T-cell (primary cell): ENCODE measurements at places on chromosomes 6 and 20.

DNA sequence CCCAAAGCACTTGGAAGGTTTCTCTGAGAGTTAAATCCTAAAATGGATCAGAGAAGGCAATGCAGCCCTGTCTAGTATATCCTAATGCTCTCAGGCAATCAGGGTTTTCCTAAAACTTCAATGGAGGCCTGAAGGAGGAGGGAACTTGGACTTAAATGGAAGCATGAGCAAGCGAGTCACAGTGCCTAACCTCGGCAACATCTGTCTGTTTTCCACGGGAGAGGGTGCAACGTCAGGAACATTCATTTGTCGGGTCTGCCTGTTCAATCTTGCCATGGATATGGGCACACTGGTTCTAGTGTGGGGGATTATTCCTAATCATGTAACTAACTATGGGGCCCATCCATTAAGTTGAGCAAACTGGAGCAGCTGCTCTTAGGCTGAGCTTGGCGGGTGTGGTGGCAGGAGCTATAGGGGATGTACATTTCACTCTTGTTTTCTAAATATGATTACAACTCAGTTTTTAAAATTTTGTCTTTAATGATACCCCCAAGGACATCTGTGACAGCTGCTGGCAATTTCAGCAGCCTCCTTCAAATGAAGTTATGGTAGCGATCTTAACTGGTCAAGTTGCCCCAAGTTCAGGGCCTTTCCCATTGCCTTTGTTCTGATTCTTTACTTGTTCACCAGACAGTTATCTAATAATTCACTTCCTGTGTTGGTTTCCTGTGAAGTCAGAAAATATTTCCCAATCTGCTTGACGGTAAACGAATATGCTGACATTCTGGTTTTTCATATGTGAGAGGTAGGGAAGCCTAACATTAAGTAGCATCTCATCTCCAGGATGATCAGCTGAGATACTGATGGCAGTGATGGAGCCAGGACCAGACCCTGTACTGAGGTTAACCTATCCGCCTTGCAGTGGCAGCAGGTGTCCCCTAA, 21.6 kb downstream of the DSE start:
- no peak for DNase-seq

DNA sequence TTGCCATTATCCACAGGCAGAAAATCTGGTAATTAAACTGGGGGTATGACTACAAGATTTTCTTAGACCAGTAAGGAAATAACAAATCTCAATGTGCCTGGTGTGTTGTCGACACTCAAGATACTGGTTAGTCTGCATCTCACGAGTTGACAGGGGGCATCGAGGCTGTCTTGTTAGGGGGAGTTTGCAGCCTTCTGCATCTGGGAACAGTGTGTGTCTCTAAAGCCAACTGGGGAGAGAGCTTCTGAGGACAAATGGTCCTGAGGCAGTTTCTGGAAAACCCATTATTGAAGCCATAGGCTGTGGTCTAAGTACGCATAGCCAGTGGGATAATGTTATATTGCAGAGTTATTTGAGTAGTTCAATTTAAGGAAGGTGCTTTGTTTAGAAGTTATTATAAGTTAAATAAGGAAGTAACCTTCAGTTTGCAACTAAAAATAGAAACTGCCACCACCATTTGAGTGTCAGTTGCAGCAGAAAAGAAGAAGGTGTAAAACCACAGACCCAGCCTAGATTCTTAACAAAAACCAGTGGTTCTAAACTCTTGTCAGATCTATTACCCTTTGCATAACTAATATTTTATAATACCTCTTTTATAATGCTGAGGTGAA, 15.4 kb upstream of the MAPK13 start:
- DNase-seq, result no peak

GRCh38 chr6:152184573-152184916, 377.1 kb downstream of the ESR1 start:
- no peak for DNase-seq

DNA sequence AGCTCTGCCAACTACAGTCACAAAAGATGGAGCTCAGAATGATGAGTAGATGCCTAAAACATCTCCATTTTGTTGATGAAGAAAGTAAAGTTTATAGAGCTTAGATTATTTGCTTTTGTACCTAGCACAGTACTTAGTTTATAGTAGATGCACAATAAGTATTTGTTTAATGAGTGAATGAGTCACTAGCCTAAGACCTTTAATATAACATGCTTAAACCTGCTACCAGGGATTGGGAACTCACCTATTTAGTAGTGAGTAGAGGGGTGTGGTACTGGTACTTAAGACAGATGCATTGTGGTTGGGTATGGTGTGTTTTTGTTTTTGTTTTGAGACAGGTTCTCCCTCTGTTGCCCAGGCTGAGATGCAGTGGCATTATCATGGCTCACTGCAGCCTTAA, 35.8 kb downstream of the TRIM38 start:
- no peak for DNase-seq

DNA sequence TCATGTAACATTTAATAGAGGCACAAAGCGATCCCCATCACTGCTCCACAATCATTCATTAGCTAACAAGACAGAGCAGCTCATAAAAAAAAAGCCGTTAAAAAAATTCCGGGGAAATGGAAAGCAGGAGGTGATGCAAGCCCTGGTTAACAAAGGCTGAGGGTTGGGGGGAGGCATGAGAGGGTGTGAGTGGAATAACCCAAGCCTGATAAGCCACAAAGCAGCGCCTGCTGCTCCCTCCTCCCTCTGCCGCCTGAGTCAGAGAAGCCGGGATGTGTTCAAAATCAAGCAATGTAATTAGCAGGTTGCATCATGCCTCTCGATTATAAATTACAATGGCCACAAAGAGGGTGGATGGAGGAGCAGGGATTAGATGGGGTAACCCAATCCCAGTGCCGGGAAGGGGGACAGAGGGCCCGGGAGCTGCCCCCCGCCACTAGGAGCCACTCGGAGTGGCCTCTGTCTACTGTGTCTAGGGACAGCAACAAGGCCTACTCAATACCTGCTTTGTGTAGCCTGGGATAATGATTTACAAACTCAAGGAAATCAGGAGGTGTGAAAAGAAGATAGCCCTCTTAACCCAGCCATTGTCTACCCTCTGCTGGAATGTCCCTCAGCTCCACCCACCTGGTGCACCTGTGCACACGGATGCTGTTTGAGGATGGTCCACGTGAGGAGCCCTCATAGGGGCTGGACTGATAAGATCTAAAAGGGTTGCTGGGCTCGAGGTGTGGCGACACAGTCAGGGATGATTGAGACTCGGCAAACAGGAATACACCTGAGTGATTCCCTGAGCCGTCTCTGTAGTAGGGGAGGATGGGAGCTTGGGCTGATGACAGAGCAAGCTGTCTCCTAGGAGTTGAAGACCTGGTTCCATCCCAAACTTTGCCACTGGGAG, 156.9 kb downstream of the VEGFA start:
- no peak for DNase-seq

DNA sequence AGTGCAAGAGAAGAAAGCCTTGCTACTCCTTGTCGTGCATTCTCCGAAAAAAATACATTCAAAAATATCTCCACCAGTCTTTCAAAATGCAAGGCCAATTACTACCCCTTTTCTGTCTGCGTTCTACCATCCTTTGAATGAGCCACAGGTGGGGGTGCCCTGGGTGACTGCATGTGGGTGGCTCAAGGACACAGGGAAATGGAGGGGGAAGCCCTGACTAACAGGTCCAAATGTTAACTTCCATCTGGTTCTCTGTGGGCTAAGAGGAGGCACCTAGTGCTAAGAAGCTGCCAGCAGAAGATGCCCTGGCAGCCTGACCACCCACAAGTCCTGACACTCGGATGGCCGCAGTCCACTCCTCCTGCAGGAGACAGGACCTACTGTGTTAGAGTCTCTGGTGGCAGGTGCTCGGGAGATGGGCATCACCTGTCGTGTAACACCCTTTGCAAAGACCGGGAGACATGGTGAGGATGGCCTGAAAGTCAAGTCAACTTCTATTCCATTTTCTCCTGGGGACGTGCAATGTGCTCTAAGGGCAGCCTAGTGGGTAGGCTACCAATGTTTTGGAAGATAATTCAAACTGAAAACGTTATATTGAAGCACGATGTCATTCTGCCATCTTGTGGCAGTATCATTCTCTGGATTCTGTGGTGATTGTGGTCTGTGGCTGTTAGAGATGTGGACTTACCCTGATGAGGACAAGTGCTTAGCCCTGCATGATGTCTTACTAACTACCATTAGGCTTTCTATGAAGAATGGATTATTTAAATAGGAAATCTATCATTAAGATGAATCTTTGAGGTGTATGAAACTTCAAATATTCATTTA, 27.4 kb upstream of the IGF2R start:
- DNase-seq, result no peak
